ENCODE measurements at places on chromosomes 11 and 22.
A peak's percentile ranks its signal among the peaks of the same experiment; 100 is the strongest.

- peak; percentile 75 for DNase-seq
These were observed 26.0 kb upstream of the LRRC10B start for GRCh38 chr11:61482513-61482912.

DNA sequence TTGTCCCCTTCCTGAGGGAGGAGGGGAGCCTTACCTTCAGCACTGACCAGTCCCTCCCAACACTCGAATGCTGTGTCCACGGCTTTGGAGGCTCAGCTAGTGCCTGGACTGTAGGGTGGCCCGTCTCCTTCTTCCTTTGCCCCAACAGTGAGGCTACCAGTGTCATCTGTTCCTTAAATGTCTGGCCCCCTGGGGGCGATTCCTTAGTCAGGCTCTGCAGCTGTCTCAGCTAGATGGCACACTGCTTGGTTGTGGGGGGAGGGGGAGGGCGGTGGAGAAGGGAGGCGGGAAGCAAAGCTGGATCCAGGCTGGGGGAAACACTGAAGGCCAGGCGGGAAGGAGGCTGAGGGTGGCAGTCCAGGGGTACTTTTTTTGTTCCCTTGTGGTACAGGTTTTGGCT, at the start of gene IGSF22:
Gene IGSF22 (minus strand): TSS at position 149 of the 400 bp plus-strand sequence. CDS start 1,952 bp downstream, outside the sequence.
- DNase-seq = peak; percentile 55

- DNase-seq = no peak
These were observed 43.0 kb upstream of the CD5 start for GRCh38 chr11:61059260-61059752.

DNA sequence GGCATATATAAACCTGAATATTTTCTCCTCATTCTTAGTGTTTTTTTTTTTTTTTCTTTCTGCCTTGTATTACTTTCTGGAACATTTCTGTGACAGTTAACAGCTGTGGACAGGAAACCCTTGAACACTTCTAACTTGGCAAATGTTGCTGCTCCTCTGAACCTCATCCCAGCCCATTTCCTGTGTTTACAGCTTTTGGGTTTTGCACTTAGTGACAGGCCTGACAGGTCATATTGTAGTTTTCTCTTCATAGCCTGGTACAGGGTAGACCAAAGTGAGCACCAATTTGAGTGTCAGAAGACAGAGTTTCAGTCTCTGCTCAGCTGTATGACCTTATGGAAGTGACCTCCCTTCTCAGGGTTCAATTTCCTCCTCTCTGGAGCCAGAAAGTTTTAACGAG, 91.6 kb downstream of the STIM1 start:
- DNase-seq = no peak

DNA sequence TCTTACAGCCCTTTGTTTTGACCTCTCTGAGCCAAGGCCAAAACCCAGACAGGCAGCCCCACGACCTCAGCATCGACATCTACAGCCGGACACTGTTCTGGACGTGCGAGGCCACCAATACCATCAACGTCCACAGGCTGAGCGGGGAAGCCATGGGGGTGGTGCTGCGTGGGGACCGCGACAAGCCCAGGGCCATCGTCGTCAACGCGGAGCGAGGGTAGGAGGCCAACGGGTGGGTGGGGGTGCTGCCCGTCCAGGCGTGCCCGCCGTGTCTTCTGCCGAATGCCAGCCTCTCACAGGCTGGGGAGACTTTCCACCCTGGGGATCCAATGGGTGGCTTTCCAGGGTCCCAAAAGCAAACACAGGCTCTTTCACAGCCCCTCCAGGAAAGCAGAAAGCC, 37.1 kb upstream of the PPP6R3 start:
- no peak for DNase-seq

DNA sequence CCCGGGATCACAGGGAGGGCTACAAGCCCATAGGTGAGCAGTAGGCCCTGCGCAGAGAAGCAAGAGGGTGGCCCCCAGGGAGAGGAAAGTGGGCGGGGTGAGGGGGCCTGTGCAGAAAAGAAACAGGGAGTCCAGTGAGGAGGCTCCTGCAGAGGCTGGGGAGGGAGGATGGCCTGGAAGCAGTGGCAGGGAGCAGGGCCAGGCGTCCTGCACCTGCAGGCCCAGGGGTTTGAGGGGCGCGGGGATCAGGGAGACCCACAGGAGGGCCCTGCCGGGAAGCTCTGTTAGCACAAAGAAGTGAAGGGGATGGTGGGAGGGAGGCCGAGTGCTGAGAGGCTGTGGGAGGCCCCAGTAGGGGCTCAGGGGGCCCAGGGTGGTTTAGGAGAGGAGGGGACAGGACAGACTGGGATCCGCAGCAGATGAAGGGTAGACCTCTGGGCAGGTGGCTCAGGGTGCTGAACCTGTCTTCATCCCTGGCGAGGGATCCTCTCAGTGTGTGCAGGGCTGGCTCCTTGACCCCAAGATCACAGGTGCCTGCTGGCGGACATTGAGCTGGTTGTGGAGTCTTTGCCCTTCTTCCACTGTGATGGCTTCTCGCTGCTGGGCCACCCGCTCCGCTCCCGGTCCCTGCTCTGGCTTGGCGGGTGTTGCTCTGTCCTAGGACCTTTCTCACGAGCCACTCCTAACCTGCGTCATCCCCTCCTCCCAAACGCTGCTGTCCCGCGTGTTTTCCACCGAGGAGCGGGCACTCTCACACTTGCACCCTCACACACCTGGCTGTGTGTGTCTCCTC, 31.8 kb upstream of the CELSR1 start:
- DNase-seq = no peak
